ENCODE measurements at places on chromosomes 11 and 22.
A peak's percentile ranks its signal among the peaks of the same experiment; 100 is the strongest.

DNA sequence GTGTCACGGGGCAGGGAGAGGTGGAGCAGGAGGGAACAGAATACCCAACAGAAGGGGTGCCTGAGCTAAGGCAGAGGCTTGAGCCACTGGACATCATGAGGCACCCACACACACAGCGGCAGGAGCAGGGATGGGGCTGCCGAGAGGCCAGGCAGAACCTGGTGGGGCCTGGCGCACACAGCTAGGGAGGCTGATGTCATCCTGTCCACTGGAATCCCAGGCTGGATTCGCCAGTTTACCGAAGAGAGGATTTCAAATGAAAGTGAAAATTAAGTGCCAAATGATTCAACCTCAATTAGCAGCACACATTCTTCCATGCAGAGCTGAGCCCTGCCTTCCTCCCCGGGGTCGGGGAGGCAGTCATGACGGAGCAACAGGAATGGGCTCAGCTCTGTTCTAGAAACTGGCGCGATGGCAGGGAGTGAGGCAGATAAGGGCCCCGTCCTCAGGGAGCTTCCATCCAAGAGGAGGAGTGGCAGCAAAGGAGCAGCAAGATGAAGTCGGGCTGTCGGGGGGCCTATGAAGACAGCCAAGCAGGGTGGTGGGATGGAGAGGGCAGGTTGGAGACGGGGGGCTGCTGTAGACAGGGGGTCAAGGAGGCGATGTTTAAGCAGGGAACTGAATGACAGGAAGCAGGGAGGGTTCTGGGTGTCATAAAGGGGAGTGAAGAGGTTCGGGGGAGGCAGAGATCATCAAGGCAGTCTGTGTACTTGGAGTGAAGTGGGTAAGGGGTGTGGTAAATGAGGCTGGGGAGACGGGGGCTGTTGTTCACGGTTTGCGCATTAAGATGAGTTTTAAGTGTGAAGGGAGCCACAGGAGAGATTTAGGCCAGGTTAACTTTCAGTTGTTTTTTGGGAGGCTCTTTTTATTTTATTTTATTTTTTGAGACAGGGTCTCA lies 6.4 kb downstream of the RAC2 start:
- no peak for DNase-seq

- no peak for DNase-seq
These were observed 66.3 kb upstream of the CHRM4 start for GRCh38 chr11:46457659-46458424.

- no peak for DNase-seq
These were observed 51.7 kb upstream of the PRODH start for GRCh38 chr22:18987765-18988164.

GRCh38 chr11:230431-230830 lies 5.7 kb downstream of the SIRT3 start:
- no peak for DNase-seq

DNA sequence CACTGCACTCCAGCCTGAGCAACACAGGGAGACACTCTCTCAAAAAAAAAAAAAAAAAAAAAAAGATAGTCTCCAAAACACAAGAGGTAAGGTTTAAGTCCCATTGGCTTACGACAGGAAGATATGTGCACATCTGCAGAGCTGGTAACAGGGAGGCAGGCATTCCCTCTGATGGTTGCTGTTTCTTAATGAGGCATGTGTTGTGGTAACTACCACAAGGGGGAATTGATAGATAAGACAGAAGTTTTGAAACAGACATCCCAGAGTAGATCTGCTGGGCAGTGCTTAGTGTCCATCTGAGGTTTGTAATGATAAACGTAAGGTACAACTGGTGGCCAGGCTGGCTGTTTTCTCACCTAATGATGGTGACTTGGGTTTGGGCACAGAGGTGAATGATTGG lies 4.7 kb downstream of the EIF1AD start:
- DNase-seq, result no peak

- DNase-seq, result no peak
These were observed 71.2 kb downstream of the ZBTB16 start for GRCh38 chr11:114130629-114131277.

- peak; percentile 37 for DNase-seq
These were observed 91.0 kb downstream of the SERGEF start for GRCh38 chr11:17921659-17922415.

DNA sequence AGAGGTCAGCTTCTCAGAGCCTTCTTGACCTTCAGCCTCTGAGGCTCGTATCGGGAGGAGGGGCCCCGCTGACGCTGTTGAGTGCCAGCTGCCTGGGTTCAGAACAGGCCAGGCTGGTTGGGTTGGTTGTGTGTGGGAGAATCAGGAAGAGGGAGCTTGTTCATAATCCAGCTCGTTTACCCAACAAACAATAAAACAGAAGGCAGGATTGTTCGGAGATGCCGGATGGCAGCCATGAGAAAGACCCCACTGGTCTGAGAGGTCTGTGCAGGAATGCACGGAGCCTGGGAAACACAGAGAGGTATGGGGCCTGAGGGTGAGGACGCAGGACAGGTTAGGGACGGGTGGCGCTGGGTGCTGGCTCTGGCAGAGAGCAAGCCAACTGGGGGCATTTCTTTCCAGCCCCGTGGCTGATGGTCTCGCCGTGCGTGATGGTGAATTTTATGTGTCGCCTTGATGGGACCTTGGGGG lies 31.6 kb upstream of the SHANK2 start:
- DNase-seq, result no peak

DNA sequence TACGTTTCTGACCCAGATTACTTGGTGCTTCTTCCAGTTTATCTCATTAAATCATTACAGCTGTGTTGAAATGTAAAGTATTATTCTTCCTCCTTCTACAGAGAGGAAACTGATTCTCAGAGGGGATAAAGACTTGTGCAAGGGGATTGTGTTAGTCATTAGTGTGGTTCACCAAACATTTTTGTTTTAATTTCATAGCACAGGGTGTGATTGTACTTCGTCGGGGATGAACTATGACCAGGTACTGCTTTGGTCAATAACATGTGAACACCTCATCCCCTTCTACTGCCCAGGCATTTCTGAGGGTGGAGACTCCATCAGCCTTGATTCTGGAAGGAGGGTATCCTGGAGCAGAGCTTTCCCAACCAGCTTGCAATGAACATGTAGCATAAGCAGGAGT lies 120.2 kb upstream of the ALX4 start:
- DNase-seq, result no peak

Data from brain pericyte (primary cell).